ENCODE measurements at places on chromosomes 16 and 17.
A peak's percentile ranks its signal among the peaks of the same experiment; 100 is the strongest.

DNA sequence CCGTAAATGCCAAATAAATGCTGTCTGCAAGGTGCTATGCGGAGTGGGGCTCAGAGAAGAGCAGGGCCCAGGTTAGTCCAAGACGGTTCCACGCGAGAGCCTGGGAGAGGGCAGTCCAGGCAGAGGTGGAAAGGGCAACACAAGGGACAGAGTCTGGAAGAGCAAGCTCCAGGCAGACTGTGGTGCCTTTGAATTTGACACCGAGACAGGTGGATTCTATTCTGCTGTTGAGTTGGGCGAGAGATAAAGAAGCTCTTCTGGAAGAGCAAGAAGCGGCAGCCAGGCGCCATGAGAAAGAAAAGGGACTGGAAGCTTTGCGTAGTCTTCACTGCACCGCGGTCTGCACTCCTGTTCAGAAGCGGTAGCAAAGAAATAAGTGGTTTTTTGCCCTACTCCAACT, 55.6 kb downstream of the CYTH1 start:
- no peak for DNase-seq

DNA sequence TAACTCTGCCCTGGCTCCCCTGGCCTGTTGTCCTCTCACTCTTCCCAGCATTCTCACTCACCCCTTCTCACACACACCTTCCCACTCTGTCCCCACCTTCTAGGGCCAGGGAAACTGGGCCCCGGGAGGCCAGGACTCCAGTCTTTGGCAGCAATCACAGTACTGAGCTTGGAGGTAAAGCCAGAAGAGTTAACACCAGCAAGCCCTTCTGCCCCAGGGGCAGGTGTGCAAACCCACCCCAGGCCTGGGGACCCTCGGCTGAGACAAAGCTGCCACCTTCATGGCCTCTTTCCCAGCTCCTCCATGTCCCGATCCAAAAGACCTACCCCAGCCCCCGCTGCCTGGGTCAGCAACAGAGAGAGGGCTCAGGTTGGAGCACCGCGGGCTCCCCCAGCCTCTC, 36.9 kb upstream of the MLKL start:
- DNase-seq: no peak

GRCh38 chr16:77063676-77064016, 127.3 kb upstream of the MON1B start:
- DNase-seq: no peak

GRCh38 chr17:44502598-44503146, 534 bp downstream of the GPATCH8 start:
- no peak for DNase-seq

- DNase-seq: no peak
Measured at GRCh38 chr17:73834684-73835343, 190.6 kb upstream of the SDK2 start.

DNA sequence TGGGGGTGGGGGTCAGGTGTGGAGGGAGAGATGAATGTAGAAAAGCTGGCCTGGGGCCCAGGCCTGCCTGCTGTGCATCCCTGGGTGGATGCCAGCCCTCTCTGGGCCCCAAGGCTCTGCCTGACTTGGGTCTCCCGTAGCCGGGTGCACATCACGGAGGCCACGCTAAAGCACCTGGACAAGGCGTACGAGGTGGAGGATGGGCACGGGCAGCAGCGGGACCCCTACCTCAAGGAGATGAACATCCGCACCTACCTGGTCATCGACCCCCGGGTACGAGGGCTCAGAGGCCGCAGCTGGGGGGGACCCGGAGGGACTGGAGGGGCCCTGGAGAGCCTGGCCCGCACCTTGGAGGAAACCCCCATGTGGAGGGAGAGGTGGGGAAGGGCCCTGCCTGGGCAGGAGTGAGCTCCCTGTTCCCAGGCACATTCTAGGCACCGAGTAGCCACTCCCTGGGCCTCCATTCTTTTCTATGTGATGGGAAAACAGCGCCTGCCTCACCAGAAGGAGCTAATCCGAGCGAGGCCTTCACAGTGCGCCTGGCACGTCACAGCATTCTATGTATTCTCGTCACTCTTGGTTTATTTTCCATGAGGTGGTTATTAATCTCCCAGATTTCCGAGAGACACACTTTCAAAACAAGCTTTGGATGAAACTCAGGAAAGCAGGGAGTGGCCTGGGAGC, 34.7 kb downstream of the ADCY7 start:
- no peak for DNase-seq

DNA sequence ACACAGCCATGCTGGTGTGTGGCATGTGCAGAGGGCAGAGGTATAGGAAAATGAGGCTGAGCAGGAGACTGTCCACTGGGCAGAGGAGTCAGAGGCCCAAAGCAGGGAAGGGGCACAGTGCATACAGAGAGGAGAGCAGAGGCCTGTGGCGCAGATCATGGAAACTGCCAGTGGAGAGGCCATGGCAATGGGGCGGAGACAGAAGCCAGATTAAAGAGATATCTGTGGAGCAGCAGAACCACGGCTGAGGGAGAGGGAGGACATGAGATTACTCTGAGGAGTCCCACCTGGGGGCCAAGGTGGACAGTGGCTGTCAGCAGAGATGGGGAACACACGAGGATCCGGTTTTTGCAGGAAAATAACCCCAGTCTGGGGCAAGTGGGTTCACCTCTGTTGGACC, 43.3 kb downstream of the RANBP10 start:
- DNase-seq: no peak

GRCh38 chr16:64077242-64077641, 1044.6 kb downstream of the CDH11 start:
- no peak for DNase-seq

DNA sequence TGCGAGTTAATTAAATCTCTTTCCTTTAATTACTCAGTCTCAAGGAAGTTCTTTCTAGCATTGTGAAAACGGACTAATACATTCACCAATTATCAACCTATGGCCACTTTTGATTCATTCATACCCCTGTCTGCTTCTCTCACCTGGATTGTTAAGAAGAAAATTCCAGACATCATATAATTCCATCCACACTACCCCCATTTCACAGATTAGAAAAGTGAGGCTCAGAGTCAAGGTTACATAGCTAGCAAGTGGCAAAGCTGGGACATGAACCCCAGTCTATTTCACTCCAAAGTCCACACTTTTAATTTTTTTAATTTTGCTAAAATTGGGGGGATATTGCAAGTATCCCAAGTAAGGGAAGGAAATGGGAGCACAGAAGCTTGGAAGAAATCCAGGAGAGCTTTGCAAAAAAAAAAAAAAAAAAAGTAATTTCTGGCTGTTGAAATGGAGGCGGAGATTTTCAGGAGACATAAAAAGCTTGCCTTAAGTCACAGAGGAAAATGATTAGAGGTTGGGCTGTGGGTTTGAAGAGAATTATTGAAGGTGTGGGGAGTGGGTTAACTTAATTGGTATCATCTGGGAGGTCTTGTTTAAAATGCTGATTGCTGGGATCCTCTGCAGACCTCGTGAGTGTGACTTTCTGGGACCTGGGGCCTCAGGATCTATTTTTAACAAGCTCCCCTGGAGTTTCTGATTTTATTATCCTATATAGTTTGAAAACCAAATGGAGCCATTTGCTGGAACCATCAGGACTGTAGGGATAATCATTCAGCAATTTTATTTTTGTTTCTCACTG, 42.3 kb upstream of the ZKSCAN2 start:
- no peak for DNase-seq

GRCh38 chr17:50935221-50935995, 69.3 kb upstream of the TOB1 start:
- no peak for DNase-seq

GRCh38 chr17:8975091-8975725, 9.7 kb upstream of the PIK3R5 start:
- no peak for DNase-seq

DNA sequence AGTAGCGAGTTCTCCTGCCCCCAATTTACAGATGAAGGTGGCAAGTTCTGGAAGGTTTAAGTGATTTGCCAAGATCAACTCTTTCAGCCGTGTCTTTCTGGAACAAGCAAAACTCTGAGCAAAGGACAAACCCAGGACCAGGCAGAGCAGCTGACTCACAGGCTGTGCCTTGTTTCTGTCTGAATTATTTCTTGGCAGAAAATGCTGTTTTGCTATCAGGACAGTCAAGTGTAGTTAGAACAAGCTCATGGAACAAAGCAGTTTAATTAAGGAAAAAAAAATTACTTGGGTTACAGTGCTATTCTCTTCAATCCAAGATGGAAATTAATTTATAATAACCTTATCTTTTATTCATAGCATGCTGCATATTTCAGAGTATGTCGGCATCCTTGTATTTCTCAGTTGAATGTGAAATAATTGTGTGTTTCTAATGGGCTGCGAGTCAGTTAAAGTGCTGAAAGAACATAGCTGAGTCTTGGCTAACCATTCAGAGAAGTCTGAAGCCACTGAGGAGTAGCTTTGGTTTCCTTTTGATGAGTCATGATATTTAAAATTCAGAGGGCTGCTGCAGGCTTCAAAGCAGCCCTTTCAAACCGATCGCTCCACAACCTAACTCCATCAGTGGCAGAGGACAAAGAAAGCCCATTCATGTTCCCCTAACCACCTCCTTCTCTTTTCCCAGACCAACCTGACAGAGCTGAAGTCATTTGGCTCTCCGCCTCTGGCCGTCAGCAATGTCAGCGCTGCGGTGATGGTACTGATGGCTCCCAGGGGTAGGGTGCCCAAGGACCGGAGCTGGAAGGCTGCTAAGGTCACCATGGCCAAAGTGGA, 143.7 kb downstream of the ZNF18 start:
- no peak for DNase-seq

GRCh38 chr16:3434373-3434772, 8.9 kb downstream of the ZNF597 start:
- DNase-seq: no peak

GRCh38 chr17:82519971-82520903, 705 bp downstream of the FOXK2 start:
- DNase-seq: no peak

DNA sequence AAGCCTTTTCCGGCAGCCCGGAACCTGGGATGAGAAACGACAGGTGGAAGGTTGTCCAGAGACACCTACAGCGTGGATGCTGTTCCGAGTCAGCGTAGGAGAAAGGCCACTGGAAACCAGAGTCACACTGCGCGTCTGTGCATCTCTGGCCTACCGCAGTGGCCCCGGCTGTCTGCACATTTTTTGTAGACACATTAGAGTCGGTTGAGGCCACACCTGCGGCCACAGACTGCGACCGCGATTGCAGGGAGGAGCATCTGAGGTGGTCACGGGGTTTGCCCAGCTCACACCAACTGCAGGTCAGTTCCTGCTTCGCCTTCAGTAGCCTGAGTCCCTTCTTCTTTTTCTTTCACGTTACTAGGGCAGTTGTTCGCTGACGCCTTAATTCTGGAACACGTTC, 52.4 kb downstream of the WDR45B start:
- DNase-seq: no peak

GRCh38 chr16:84063980-84064379, 21.4 kb upstream of the SLC38A8 start:
- DNase-seq: no peak

- peak; percentile 35 for DNase-seq
Measured at GRCh38 chr17:21194226-21194625, 19.7 kb downstream of the TMEM11 start.

GRCh38 chr16:11966173-11966572, 1.2 kb downstream of the TNFRSF17 start:
- no peak for DNase-seq

GRCh38 chr16:85975451-85975981, 76.6 kb downstream of the IRF8 start:
- DNase-seq: no peak

GRCh38 chr16:57995721-57996405, 4.6 kb downstream of the ZNF319 start:
- DNase-seq: no peak

GRCh38 chr17:77303620-77304019, 162.9 kb downstream of the SEC14L1 start:
- DNase-seq: no peak

- peak; percentile 52 for DNase-seq
Measured at GRCh38 chr16:77374384-77374783, 60.5 kb downstream of the ADAMTS18 start.

Data from NCI-H510A (cell line).